Activated CD8-positive, alpha-beta memory T cell treated with anti-CD3 and anti-CD28 coated beads for 1 hour (primary cell): ENCODE measurements at places on chromosomes 16 and 17.

GRCh38 chr17:57236686-57237299 is 19.5 kb upstream of the MSI2 start:
- no peak for DNase-seq

DNA sequence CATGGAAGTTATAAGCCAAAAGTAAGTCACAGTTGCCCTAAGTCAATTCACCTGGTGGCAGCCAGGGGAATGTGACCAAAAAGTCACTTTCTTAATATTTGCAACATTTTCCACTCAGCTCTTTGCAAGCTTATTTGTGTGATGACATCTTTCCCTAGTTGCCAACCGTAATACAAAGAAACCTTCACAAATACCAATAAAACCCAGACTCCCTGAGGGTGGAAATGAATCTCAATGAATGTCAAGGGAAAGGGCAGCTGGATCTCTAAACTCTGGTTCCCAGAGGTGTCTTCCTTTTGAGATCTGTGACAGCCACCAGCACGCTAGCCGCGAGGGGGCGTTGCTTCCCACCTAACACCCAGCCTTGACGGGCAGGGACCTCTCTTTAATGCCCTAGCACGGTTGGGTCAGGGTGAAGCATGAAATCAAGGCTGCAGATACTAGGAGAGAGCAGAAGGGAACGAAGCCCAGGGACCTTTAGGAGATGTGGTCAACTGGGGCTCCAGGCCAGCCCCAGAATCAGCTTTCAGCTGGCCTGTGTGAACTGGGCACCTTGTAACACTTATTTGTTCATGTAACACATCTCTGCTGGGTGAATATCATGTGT is 82.2 kb downstream of the CMC2 start:
- no peak for DNase-seq

GRCh38 chr16:67674851-67675578 is 8.4 kb downstream of the C16orf86 start:
- no peak for DNase-seq

GRCh38 chr17:44258811-44259351 is 9.1 kb downstream of the SLC4A1 start:
- DNase-seq: no peak

- no peak for DNase-seq
These were observed 643 bp downstream of the HSDL1 start for GRCh38 chr16:84144209-84144858.

- no peak for DNase-seq
These were observed at the start of gene NRN1L for GRCh38 chr16:67884684-67885083. Gene NRN1L (plus strand): TSS chr16:67884885. CDS start chr16:67884904, 19 bp downstream.

DNA sequence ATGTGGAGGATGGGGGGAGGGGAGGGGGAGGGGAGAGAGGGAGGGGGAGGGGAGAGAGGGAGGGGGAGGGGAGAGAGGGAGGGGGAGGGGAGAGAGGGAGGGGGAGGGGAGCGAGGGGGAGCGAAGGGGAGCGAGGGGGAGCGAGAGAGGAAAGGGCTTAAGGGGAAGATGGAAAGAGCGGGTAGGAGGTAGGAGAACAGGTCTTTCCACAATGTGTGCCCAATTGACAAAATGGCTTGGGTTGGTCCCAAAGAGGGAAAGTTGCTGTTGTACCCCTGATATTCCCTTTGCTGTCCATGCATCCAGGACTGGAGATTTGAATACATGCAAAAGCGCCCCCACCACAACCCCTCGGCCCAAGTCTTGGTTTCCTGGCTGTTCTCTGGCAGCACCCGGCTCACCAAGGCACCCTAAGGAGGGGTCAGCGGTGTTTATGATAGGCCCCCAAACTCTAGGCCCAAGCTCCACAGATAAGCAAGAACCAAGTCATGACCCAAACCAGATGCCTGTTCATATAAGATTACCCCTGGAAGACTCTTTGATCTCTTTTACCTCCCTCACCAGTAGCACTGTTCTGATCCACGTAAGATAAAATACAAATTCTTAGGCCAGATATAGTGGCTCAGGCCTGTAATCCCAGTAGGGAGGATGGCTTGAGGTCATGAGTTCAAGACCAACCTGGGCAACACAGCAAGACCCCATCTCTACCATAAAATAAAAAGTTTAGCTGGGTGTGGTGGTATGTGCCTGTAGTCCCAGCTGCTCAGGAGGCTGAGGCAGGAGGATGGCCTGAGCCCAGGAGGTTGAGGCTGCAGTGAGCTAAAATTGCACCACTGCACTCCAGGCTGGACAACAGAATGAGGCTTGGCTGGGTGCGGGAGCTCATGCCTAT is 119.6 kb downstream of the ZFHX3 start:
- DNase-seq: no peak

- DNase-seq: no peak
These were observed 378.7 kb upstream of the DYNLRB2 start for GRCh38 chr16:80161799-80162739.

GRCh38 chr16:78900044-78900811 is 700.3 kb downstream of the MAF start:
- DNase-seq: no peak

- no peak for DNase-seq
These were observed 689.5 kb upstream of the RBFOX1 start for GRCh38 chr16:6643080-6643686.
